ENCODE measurements at places on chromosomes 12 and 14.

- no peak for DNase-seq
Measured at GRCh38 chr14:92439537-92440344, 73.8 kb upstream of the RIN3 start.

DNA sequence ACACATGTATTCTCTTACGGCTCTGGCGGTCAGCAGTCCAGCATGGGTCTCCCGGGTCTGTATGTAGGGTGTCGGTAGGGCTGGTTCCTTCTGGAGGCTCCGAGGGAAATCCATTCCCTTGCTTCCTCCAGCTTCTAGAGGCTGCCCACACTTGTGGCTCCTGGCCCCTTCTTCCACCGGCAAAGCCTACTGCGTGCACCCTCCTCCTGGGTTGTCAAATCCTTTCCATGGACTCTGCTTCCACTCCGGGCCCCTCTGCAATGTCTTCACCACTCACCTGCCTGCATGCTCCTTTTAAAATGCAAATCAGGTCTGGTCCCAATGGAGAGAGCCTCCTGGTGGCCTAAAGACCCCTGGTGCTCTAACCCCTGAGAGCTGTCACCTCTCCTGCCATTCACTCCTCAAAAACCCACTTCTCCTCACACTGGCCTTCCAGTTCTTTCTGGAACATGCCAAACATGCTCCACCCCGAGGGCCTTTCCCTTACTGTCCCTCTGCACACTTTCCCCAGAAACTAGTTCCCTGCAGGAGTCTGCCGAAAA, 108.5 kb downstream of the DICER1 start:
- DNase-seq = no peak

GRCh38 chr14:75299059-75299458, 20.4 kb downstream of the FOS start:
- no peak for DNase-seq

DNA sequence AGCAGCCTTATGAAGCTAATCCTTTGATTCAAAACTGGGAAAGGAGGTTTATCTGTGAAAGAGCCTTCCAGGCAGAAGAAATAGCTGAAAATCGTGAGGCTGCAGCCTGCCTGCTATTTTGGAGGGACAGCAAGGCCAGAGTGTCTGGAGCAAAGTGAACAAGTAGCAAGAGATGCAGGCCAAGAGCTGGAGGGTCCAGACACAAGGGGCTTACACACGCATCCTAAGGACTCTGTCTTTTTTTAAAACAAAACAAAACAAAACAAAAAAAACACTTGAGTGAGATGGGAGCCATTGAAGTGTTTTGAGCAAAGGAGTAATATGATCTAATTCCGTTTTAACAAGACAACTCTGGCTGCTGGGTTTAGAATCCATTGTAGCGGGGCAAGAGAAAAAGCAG, 76.4 kb upstream of the BCAT1 start:
- DNase-seq = no peak

- DNase-seq = no peak
Measured at GRCh38 chr14:76936483-76936882, 92.0 kb downstream of the IRF2BPL start.

DNA sequence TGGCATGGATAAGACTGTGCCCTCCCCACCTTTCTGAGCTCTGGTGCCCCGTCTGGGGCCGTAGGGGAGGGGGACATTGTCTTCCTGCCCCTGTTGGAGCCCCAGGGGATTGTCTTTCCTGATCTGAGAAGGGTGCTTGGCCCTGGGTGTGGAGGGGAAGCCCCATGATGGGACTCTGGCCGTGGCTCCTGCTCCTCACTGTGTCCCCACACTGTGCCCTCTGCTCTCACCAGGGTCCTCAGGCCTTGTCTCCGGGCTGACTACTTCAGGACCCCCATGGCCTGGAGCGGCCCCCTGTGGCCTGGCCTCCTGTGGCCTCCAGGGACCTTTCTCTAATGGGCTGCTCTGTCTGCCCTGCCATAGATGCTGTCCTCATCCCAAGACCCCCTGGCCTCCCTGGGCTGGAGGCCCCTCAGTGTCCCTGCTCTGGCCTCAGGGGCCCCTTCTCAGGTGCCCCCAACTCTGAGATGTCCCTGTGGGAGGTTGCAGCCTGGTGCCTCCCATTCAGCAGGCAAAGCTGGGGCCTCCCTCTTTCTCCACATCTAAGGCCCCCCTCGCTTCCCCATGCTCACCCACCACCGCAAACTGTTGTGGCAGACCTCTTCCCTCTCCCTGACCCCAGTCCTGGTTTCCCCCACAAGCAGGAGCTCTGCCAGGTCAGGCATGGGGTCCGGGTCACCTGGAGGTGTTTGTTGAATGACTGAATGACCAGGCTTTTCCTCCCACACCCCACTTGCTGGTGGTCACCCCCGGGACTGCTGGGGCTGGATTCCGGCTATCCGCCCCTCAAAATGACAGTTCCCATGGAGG, 4.0 kb downstream of the KIF26A start:
- no peak for DNase-seq

- DNase-seq = no peak
Measured at GRCh38 chr12:60263161-60263560, 667.3 kb downstream of the SLC16A7 start.

DNA sequence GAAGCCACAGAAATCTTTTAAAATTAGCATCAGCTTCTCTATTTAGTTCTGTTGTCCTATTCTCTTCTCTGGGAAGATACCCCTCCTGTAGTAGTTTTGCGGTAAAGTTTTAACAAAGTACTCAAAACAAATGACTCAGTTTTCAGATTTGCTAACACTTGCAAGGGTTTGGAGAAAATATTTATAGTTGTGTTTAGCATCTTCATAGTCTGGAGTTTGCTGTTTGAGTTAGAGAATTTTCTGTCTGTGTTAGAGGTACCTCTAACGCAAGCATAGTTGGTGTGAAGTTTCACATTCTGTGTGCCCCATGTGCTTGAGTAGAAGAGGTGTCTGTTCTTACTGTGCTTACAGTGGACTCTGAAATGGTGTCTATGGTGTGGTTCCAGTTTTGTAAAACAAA, 36.0 kb downstream of the ANKRD9 start:
- no peak for DNase-seq

GRCh38 chr12:5374713-5375112, 57.2 kb upstream of the NTF3 start:
- no peak for DNase-seq

- no peak for DNase-seq
Measured at GRCh38 chr14:92391726-92392125, 68.8 kb downstream of the SLC24A4 start.

GRCh38 chr12:76198839-76199238, 114.4 kb upstream of the NAP1L1 start:
- DNase-seq = no peak

GRCh38 chr12:100632445-100632892, 59.0 kb downstream of the GAS2L3 start:
- no peak for DNase-seq

DNA sequence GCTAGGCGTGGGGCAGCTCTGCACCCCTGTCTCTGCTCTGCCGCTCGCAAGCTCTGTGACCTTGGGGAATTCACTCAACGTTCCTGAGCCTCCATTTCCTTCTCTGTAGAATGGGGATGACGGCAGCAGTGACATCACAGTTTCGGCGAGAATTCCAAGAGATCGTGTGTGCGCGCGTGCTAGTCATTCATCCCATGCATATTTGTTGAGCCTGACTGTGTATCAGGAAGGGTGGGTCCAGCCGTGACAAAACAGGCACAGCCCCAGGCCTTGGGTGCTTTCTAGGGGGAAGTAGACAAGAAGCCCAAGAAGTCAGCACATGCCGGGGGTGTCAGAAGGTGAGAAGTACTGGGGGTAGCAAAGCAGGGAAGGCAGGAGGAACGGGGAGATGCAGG, 145.6 kb upstream of the NCOR2 start:
- DNase-seq = no peak

- DNase-seq = no peak
Measured at GRCh38 chr12:105289114-105289904, 41.2 kb upstream of the C12orf75 start.

DNA sequence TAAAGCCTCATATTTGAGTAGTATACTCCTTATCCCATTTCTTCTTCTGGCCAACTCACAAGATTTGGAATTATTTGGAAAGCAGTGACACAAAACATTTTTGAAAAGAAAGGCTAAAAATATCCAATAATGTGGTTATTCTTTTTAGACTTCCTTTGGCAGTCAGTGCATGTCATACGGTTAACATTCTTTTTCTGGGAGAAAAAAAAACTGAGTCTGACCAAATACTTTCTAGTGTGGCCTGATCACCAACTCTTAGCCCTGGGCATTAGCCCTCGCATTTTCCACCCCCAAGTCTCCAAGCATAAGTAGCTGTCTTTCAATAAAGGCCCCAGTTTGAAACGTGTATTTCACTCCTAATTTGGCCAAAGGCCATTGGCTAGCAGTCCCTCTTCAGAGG, 5.9 kb downstream of the RASSF3 start:
- DNase-seq = no peak

DNA sequence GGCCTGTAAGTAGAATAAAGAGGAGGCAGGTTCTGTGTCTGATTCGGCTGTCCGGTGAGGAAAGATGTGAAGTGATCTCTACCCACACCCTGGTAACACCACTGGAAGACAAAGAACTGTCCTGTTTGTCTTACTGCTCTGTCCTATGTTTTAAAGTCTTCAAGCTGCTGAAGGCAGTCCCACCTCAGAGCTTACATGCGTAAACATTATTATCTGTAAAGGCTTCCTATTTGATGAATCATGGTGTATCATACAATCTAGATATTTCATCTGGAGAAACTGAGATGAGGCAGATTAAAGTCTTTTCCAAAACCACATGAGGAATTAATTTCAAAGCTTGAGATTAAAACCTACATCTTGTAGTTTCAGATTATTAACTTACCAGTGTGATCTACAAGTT, 427.6 kb downstream of the ZFP36L1 start:
- DNase-seq = no peak

DNA sequence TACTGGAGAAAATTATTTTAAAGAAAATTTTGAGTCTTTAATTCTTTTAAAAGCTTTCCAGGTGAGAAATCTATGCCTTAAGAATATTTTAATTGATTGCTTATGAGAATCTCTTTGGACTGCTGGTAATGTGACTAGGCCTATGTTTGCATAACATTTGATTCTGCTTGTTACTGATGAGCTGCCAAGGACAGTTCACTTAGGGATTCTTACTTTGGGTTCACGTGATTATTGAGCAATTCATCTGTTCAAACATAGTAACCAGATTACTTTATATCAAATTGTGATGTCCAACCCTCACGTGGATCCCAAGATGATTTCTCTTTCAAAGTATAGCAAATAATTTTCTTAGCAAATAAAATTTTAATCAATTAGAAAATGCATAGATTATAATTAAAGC, 27.4 kb upstream of the ABCD2 start:
- DNase-seq = no peak

DNA sequence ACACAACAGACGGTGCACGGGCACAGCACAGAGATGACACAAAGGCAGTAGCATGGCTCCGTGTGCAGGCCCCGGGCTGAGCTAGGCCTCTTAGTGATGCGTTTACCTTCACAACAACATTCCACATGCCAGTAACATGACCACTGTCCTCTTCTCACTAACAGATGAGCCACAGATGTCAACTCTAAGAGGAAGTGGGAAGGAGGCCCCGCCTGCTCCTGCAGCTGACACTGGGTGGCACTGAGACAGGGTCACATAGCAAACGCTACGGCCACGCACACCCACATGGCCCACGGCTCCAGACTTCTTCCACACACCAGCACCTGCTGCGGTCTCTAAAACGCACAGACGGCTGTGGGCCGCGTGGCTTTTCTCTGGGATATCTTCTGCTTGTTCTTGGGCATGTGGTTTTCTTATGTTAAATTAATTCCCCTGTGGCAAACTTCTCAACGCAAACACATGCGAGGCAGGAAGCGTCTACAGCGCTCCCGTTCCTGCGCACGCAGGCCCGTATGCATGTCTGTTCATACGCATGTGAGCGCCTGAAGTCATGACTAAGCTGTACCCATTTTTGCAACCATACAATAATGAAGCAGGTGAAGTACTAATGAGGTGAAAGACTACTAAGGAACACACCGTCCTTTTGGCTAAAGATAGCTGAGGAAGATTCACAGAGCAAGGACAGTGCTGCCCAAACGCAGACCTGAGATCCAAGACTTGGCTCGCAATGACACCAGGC, 26.8 kb downstream of the AMN start:
- no peak for DNase-seq

DNA sequence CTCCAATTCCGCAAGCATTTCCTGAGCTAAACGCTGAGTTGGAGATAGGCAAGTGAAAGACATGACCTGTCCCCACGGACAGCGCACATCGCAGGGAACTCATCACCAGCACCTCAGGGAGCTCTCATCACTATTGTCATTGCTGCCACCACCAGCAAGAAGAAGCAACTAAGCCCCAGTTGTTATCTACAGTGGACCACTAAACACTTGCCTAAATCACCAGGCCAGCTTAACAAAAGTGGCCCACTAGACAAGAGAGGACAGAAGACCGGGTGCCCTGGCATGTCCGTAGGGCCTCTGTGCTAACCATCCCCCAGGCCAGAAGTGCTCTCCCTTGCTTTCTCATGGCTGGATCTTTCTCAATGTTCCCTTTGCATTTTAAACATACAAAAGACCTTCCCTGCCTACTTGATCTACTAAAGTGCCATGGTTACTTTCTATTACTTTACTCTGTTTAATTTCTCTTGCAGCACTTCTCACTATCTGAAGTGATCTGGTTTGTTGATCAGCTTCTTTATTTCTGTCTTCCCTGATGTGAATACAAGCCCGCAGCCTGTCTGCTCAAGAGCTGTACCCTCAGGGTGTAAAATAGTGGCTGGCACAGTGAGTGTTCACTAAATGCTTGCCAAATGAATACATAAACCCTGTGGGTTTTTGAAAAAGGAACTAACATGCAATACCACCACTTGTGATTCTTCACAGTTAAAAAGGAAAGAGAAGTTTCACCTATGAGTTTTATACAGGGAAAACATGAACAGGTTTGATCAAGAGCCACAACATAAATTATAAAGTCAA, 60.9 kb upstream of the RFLNA start:
- no peak for DNase-seq

DNA sequence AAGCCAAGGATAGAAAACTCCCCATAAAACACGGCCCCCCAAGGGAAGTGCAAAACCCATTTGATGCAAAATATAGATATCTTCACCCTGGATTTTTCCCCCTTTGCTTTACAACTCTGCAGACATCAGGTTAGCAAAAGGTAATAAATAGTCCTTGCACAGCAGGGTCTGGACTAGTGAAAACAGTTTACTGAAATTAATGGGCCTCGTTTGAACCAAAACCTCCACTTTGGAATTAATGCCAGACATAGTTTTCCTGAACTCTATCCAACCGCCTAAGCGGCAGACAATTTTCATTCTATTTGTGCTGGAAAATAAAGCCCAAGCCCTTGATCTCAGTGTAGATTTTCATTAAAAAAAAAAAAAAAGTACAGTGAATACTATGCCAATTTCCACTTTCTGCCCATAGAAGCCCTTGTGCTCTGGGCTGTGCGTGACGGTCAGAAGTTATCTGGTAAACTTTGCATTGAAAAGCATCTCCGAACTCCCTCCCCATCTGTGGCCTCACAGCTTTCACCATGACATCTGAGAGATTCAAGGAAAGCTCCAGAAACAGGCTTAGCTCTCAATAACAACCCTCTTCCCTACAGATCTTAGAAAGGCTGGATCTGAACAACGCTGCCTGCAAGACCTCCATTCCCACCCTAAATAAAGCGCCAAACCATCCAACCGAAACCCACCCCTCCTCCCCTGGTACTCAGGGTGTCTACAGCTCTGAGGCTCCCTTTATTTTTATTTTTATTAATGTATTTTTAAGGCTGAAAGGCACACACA, 11.0 kb upstream of the IRF2BPL start:
- DNase-seq = peak; percentile 91
